GM23338 (cell line): ENCODE measurements at places on chromosomes 4 and X. TPM values are rescaled to one million over a fixed set of nuclear protein-coding genes. Genes with fewer than 3 reads are reported as not detected.

XAGE2 gene
- polyA plus RNA-seq, result not detected in 2 replicates

SHOX gene
- polyA plus RNA-seq, result 0.14 TPM in 1 of 2 replicates, not detected in the other

MAGEA10 gene
- not detected in 2 replicates for polyA plus RNA-seq

AVPR2 gene
- polyA plus RNA-seq, result not detected in 2 replicates

MAP3K15 gene
- 0.40 and 0.45 TPM in 2 replicates for polyA plus RNA-seq

SSX2B gene
- not detected in 2 replicates for polyA plus RNA-seq

NEIL3 gene
- 9.5 and 11.8 TPM in 2 replicates for polyA plus RNA-seq

PIM2 gene
- 232 and 237 TPM in 2 replicates for polyA plus RNA-seq

RHOH gene
- 1.8 and 2.2 TPM in 2 replicates for polyA plus RNA-seq

AKAP4 gene
- polyA plus RNA-seq, result not detected in 2 replicates

F9 gene
- polyA plus RNA-seq, result not detected in 2 replicates

SOD3 gene
- 7.5 and 8.9 TPM in 2 replicates for polyA plus RNA-seq

PIN4 gene
- polyA plus RNA-seq, result 72.5 and 80.6 TPM in 2 replicates

STAP1 gene
- not detected in 2 replicates for polyA plus RNA-seq

SPANXB1 gene
- polyA plus RNA-seq, result 0.50 TPM in 1 of 2 replicates, not detected in the other

USP51 gene
- 2.8 and 3.5 TPM in 2 replicates for polyA plus RNA-seq

GPR119 gene
- polyA plus RNA-seq, result not detected in 2 replicates
